ENCODE measurements at places on chromosomes 5 and 9.

DNA sequence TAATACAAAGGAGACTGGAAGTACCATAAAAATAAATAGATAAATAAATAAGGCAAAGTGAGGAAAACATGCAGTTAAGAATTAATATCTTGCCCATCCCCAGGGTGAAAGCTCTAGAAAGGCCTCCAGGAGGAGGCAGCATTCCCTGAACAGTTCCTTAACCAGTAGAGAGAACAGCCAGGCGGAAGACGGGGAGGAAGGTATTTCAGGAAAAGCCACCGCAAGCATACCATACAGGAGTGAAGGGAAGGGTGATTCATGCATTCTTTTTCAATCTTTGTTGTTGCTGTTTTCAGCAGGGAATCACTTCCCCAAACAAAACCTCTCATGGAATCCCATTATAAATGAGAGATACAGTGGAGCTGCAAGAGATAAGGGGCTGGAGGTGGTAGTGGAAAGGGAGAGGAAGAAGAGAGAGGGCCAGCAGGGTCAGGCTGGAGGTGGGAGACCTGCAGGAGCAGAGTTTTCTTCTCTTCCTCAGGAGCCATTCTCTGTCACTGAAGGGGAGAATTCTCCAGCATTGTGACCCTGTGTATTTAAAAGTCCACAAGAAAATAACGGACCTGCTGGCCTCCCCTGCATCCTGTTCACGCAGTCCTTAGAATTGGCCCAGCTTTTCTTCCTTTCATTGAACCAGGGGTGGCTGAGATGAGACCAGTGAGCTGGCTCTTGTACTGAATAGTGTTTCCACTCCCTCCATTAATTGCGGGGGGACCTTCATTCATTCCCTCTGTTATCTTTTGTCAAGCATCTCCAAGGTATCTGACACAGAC, 255.9 kb downstream of the FAM114A2 start:
- no peak overlapping the region for H3K27ac ChIP-seq
- H3K27me3 ChIP-seq = no peaks in the 10 kb centered on the region
- peaks cover 2% of the 10 kb centered on the region for H3K4me1 ChIP-seq
- H3K4me3 ChIP-seq = no peak overlapping the region
- DNase-seq = peak; percentile 65
- H3K36me3 ChIP-seq = no peaks in the 10 kb centered on the region

- DNase-seq = no peak
- peaks cover 73% of the 10 kb centered on the region for H3K36me3 ChIP-seq
- no peaks in the 10 kb centered on the region for H3K27me3 ChIP-seq
- no peak overlapping the region for H3K27ac ChIP-seq
- peaks cover 6% of the 10 kb centered on the region for H3K4me1 ChIP-seq
- no peak overlapping the region for H3K4me3 ChIP-seq
Observed at GRCh38 chr5:1324301-1324700, 20.6 kb downstream of the CLPTM1L start.

- H3K4me1 ChIP-seq = no peaks in the 10 kb centered on the region
- no peaks in the 10 kb centered on the region for H3K27me3 ChIP-seq
- H3K4me3 ChIP-seq = no peak overlapping the region
- no peak for DNase-seq
- H3K36me3 ChIP-seq = no peaks in the 10 kb centered on the region
Observed at GRCh38 chr9:72726947-72727346, 205.5 kb downstream of the TMC1 start.

- H3K36me3 ChIP-seq = peaks cover 16% of the 10 kb centered on the region
- H3K4me1 ChIP-seq = peaks cover 1% of the 10 kb centered on the region
- no peaks in the 10 kb centered on the region for H3K27me3 ChIP-seq
- H3K4me3 ChIP-seq = no peak overlapping the region
Observed at GRCh38 chr5:154900066-154900465, 37.9 kb downstream of the GEMIN5 start.

DNA sequence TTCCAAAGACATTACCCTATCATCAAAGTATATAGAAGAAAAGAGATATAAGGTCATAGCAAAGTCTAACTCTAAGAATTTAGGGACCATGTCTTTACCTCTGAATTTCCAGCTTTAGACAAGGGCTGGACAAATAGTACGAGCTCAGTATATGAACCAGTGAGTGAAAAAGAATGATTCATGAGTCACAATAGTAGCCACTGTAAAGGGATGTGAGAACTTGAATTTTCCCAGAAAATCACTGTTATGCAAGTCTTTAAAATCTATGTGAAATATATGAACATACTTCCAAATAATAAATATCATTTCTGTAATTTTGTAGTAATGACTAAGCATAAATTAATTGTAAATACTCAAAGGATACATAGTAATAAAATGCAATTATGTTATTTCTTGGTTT, 305.9 kb upstream of the PRR16 start:
- H3K27ac ChIP-seq = no peak overlapping the region
- H3K4me1 ChIP-seq = no peaks in the 10 kb centered on the region
- DNase-seq = no peak
- no peaks in the 10 kb centered on the region for H3K36me3 ChIP-seq

- peaks cover 7% of the 10 kb centered on the region for H3K4me1 ChIP-seq
- H3K27me3 ChIP-seq = no peaks in the 10 kb centered on the region
- peak; percentile 78 for DNase-seq
- no peak overlapping the region for H3K4me3 ChIP-seq
- H3K27ac ChIP-seq = no peak overlapping the region
Observed at GRCh38 chr5:111068213-111068612, 3.3 kb upstream of the TSLP start.

- H3K4me3 ChIP-seq = no peak overlapping the region
- DNase-seq = no peak
- no peaks in the 10 kb centered on the region for H3K27me3 ChIP-seq
- H3K27ac ChIP-seq = no peak overlapping the region
- H3K4me1 ChIP-seq = peaks cover 2% of the 10 kb centered on the region
Observed at GRCh38 chr5:56451742-56452141, 218.6 kb upstream of the ANKRD55 start.

DNA sequence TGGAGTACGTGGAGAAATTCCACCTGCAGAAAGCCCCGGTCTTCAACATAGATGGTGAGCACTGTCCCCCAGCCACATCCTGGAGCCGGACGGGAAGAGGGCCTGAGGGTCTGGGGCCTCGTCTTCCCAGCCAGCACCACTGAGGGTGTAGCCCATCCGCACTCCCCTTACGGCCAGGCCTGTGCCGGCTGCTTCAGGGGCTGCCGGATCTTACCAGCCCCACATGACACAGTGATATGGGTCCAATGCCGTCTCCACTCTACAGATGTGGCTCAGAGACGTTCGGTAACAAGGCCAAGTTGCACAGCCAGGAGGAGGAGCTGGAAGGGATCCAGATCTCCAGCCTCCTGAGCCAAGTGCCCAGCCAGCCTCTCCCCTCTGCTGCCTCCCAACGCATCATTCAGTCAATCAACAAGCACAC, 21.3 kb downstream of the GLT6D1 start:
- no peak overlapping the region for H3K27ac ChIP-seq
- H3K4me1 ChIP-seq = no peaks in the 10 kb centered on the region
- H3K4me3 ChIP-seq = no peak overlapping the region
- H3K27me3 ChIP-seq = peaks cover 61% of the 10 kb centered on the region
- H3K36me3 ChIP-seq = no peaks in the 10 kb centered on the region

- no peak overlapping the region for H3K27ac ChIP-seq
- no peaks in the 10 kb centered on the region for H3K36me3 ChIP-seq
- H3K4me1 ChIP-seq = no peaks in the 10 kb centered on the region
- DNase-seq = no peak
Observed at GRCh38 chr5:21145376-21145775, 1157.4 kb upstream of the CDH18 start.

- no peak overlapping the region for H3K27ac ChIP-seq
- H3K27me3 ChIP-seq = no peaks in the 10 kb centered on the region
- peaks cover 3% of the 10 kb centered on the region for H3K4me1 ChIP-seq
- DNase-seq = peak; percentile 31
- no peak overlapping the region for H3K4me3 ChIP-seq
- peaks cover 73% of the 10 kb centered on the region for H3K36me3 ChIP-seq
Observed at GRCh38 chr5:17257705-17258273, 40.4 kb downstream of the BASP1 start.

DNA sequence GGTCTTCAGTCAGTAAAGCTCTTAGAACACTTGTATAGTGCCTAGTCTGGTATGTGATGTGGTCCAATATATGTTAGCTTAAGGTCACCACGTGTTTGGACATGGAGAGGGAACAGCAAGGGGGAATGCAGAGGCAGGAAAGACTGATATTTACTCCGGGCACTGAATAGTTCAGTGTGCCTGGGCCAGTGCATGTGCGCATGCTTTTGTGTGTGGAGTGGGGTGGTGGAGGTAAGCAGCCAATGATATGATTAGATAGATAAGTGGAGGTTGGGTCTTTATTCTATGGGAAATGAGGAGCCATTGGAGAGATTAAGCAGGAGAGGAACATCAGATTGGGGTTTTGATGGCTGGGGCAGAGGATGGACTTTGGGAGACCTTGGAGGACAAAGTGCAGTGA, 14.0 kb downstream of the OR13J1 start:
- no peak overlapping the region for H3K27ac ChIP-seq
- peaks cover 7% of the 10 kb centered on the region for H3K36me3 ChIP-seq
- H3K4me3 ChIP-seq = no peak overlapping the region
- peaks cover 39% of the 10 kb centered on the region for H3K27me3 ChIP-seq
- no peaks in the 10 kb centered on the region for H3K4me1 ChIP-seq

- H3K36me3 ChIP-seq = no peaks in the 10 kb centered on the region
- H3K27me3 ChIP-seq = no peaks in the 10 kb centered on the region
- H3K4me3 ChIP-seq = no peak overlapping the region
- no peaks in the 10 kb centered on the region for H3K4me1 ChIP-seq
- no peak overlapping the region for H3K27ac ChIP-seq
Observed at GRCh38 chr9:75499812-75500211, 390.7 kb upstream of the PCSK5 start.

GRCh38 chr5:79001471-79001870, 16.4 kb upstream of the ARSB start:
- H3K27ac ChIP-seq = no peak overlapping the region
- H3K36me3 ChIP-seq = no peaks in the 10 kb centered on the region
- H3K27me3 ChIP-seq = no peaks in the 10 kb centered on the region
- no peak for DNase-seq

DNA sequence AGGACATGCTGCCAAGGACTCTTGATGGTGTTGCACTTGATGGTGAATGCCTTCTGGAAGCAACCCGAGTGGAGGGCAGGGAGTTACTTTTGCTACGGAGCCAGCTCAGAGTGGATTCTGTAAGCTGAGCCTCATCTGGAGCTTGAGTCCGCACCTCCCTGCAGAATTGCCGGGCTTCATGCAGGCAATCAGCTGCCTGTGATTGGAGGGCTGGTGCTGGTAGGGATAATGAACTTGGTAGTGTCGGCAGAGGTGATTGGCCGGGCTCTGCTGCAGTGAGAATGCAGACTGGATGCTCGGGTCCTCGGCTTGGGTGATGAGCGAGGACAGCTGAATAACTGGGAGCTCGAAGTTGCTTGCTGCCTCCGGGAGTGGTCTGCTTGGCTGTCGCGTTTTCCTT, 23.1 kb downstream of the SLC25A25 start:
- no peak for DNase-seq
- H3K36me3 ChIP-seq = peaks cover 11% of the 10 kb centered on the region
- no peak overlapping the region for H3K27ac ChIP-seq
- peak overlapping the region; percentile 85 for H3K4me3 ChIP-seq

- no peaks in the 10 kb centered on the region for H3K36me3 ChIP-seq
- H3K27me3 ChIP-seq = no peaks in the 10 kb centered on the region
- no peaks in the 10 kb centered on the region for H3K4me1 ChIP-seq
- H3K27ac ChIP-seq = no peak overlapping the region
- H3K4me3 ChIP-seq = no peak overlapping the region
Observed at GRCh38 chr9:3508521-3509291, 17.1 kb downstream of the RFX3 start.

DNA sequence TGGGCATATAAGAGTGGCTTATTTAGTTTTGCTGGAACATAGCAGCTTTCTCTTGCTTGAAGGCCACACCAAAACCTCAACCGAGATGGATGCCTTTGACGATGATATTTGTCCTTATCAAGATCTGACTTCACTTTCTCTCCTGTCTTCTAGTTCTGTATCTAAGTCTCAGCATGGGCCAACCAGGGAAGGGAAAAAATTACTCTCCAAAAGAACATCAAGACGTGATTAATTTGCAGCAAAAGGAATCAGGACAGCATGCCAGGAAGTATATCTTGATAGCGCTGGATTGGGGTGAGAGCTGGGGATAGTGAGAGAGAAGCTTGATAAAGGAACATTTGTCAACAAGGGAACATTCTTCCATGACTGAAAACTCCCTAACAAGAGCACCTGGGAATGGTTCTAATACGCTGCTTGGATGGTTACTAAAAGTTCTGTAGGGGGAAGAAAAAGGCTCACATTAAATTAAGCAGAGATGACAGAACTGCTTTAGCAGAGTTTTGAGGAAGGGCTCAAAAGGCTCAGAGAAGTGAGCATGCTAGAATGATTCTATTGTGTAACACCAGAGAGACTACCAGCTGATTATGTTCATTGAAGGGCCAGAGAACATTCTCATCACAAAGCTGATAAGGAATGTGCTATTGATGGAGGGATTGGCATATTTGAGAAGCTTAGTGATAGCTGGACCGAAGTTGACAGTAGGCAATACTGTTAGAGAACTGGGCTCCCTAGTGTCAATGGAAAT, 21.6 kb upstream of the ANXA1 start:
- H3K27me3 ChIP-seq = no peaks in the 10 kb centered on the region
- no peaks in the 10 kb centered on the region for H3K36me3 ChIP-seq
- no peak for DNase-seq

GRCh38 chr5:103764403-103764802, 201.8 kb upstream of the NUDT12 start:
- H3K36me3 ChIP-seq = no peaks in the 10 kb centered on the region
- no peak for DNase-seq
- no peaks in the 10 kb centered on the region for H3K4me1 ChIP-seq
- H3K27ac ChIP-seq = no peak overlapping the region
- no peak overlapping the region for H3K4me3 ChIP-seq

GRCh38 chr5:171314728-171315385, 5.8 kb downstream of the TLX3 start:
- no peaks in the 10 kb centered on the region for H3K36me3 ChIP-seq
- peak overlapping the region; percentile 33 for H3K4me3 ChIP-seq
- no peak overlapping the region for H3K27ac ChIP-seq
- peaks cover 96% of the 10 kb centered on the region for H3K27me3 ChIP-seq
- H3K4me1 ChIP-seq = peaks cover 47% of the 10 kb centered on the region
- DNase-seq = peak; percentile 33

GRCh38 chr5:176846335-176847140, 36.2 kb downstream of the UNC5A start:
- H3K4me3 ChIP-seq = no peak overlapping the region
- peaks cover 78% of the 10 kb centered on the region for H3K27me3 ChIP-seq
- peaks cover 26% of the 10 kb centered on the region for H3K4me1 ChIP-seq

DNA sequence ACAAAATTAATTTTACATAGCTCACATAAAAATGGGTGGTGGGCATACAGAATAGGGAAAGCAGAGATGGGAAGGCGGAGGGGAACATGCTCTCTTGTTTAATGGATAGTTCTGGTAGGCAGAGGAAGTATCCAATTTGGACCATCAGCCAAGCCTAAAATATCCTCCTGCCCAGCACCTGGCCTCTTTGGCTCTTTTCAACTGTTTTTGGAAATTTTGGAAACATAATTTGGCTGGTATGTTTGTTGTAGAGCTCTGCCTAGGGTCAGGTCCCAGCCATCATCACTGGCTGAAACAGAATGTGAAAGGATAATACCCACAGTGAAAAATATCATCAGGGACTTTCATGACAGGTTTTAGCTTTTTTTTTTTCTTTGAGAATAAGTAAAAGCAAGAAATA, 467.3 kb upstream of the DMAC1 start:
- H3K4me1 ChIP-seq = no peaks in the 10 kb centered on the region
- H3K4me3 ChIP-seq = no peak overlapping the region
- no peak overlapping the region for H3K27ac ChIP-seq
- H3K27me3 ChIP-seq = no peaks in the 10 kb centered on the region
